ENCODE measurements at places on chromosomes 12 and 14.
A peak's percentile ranks its signal among the peaks of the same experiment; 100 is the strongest.

GRCh38 chr14:83825843-83826242 lies 1704.1 kb upstream of the FLRT2 start:
- no peak for DNase-seq

- no peak for DNase-seq
These were observed 47.7 kb downstream of the CYP46A1 start for GRCh38 chr14:99731547-99732435.

DNA sequence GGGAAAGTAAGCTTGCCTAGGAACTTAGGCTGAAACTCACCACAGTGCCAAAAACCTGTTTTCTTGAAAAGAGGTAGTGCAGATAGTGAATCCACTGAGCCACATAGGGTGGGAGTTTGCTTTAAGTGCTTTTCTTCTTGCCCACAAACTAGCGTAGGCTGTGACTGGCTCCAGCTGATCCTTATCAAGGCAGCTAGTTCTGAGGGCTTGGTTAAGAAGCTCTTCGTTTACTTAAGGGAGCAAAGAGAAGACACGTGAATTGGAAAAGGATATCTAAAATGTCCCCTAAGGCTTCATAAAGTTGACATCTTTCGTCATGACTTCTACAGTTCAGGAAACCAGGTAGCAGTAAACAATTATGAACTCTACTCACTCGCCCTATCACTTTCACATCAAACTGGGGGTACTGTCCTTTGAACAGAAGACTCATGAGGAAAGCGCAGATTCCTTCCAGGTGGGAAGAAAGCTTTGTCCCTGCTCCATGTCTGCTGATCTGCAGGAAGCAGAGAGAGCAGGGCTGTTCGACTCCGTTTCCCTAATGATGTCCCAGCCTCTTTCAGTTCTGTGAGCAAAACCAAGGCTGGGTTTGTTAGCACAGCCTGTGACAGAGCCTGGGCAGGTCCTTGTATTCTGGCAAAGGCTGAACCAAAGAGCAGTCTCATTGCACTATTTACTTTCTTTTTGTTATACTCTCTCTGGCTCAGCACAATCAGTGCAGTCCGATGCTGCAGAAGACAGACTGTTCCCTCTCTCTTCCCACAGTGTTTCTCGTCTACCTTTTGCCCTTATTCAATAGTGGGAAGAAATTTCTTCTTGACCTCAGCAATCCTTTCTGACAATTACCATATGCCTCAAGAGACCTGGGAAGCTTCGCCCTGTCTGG lies 93.5 kb upstream of the ETV6 start:
- no peak for DNase-seq

DNA sequence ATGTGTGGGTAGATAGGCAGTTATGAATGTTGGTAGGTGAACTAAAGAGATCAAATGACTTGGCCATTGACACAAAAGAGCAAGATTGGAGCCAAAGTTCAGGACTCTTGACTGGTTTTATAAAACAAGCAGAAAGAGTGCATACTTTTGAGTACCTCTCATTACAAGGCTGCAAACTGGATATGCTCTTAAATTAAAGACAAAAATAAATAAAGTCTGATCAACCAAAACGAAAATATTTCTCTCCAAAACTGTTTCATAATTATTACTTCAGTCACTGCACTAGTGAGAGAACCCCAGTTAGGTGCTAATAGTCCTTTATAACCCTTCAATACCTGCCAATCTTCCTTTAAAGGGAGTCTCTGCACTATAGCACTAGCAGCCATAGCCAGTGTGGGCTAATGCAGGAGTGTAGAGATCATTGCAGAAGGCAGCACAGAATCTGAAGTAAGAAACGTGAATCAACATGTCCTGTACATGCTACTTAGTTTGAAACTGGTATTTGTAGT lies 147.1 kb downstream of the FOXA1 start:
- no peak for DNase-seq

GRCh38 chr14:86858031-86858430 lies 1135.0 kb downstream of the GALC start:
- DNase-seq = no peak

- peak; percentile 72 for DNase-seq
These were observed 154.6 kb upstream of the OTX2 start for GRCh38 chr14:56964895-56965294.

DNA sequence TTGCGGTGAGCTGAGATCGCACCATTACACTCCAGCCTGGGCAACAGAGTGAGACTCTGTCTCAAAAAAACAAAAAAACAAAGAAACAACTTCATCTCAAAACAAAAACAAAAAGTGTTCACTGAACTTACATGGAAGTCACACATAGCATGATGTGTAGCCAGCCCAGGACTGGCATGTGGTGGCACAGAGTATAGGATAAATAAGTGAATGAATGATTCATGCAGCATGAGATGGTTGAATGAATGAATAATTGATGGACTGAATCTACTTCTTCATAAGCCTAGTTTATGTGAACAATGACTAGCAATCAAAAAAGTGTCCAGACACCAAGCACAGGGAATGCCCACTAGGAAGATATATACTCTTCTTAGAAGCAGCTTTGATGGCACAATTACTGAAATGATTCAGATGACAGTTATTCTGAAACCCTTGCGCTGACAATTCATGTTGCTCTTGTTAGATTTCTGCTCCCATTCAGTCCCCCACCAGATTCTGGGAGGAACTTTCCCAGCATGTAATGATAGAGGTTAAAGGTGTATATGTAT lies 31.6 kb upstream of the SERPINA6 start:
- no peak for DNase-seq

DNA sequence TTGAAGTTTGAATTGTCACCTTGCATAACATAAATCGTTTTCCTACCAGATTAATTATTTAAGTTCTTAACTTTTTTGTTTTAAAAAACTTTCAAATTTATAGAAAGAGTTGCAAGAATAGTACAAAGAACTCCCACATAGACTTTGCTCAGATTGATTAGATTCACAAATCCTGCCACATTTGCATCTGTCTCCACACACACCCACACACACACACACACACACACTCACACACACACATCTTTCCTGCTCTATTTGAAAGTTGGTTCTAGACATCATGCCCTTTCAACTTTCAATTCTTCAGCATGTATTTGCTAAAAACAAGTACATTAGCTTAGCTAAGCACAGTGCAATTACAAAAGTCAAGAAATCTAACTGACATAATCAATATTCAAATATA lies 184.0 kb downstream of the ITPR2 start:
- DNase-seq = no peak

DNA sequence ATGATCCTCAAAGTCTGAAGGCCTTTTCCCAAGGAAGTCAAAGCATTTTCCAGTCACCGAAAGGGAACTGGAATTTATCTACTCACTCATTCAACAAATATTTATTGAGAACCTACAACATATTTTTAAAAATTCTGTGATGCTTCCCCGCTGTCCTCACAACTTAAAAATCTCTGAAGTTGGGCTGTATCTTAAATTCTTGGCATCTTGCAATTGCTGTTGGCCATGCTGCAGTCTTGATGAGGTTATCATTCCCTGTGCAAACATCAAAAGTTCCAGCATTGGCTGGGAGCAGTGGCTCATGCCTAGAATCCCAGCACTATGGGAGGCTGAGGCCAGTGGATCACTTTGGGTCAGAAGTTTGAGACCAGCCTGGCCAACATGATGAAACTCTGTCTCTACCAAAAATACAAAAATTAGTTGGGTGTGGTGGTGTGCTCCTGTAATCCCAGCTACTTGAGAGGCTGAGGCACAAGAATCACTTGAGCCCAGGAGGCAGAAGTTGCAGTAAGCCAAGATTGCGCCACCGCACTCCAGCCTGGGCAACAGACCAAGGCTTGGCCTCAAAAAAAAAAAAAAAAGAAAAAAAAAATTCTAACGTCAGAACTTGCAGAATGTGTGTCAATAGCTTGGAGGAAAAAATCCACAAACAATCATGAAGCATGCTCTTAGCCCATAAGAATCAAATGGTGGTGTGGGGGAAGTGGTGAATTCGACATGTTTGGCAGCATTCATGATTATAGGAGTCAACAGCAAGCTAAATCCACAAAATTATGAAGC lies 34.9 kb downstream of the CCDC177 start:
- DNase-seq = no peak

DNA sequence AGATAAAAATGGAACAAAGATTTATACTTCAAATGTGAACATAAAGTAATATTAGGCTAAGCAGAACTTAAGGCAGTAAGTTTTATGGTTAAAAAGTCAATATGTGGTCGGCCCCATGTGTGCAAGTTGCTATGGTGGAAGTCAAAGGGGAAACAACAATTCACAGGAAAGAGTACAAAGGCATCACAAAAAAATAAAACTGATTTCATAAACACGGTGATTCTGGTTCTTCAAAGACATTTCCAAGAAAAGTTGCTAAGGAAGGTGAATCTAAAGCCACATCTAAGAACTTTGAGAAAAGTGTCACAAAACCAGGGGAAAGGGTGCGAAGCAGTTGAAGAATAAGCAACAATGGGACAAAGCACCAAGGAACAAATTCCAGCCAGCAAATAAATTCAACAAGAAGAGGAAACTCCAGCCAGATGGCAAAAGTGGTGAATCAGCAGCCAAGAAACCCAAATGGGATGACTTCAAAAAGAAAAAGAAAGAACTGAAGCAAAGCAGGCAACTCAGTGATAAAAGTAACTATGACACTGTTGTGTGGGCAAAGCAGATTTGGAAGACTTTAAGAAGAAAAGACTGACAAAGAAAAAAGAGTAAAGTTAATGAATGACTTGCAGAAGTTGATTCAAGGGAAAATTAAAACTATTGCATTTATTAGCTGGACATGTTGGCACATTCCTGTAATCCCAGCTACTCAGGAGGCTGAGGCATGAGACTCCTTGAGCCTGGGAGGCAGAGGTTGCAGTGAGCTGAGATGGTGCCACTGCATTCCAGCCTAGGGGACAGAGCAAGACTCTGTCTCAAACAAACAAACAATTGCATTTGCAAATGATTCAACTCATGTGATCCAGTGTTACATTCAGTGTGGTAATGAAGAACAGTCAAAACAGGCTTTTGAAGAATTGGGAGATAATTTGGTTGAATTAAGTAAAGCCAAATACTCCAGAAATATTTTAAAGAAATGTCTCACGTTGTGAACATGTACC lies 19.5 kb downstream of the PTGDR start:
- no peak for DNase-seq

GRCh38 chr12:52636189-52636588 lies 15.8 kb downstream of the KRT2 start:
- no peak for DNase-seq
